ENCODE measurements at places on chromosomes 1 and 21. TPM values are rescaled to one million over a fixed set of nuclear protein-coding genes. Genes with fewer than 3 reads are reported as not detected.

- no peak for DNase-seq
These were observed 100.4 kb downstream of the BRINP3 start for GRCh38 chr1:190377294-190377693.

DNA sequence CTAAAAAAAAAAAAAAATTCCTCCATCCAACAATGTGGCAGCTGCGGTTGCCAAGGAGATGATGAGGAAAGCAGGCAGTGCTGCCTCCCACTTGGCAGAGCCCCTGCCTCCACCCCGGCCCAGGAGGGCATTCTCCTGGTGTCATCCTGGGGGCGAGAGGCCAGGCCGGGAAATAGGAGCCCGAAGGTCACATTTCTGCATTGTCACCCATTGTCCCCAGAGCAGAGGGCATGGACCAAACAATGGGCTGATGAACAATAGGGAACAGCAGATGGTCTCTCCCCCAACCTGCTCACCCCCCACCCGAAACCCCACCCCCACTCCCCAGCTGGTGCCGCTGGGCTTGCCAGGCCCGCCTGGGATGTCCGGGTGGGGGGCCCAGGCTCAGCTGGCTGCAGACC, 37.3 kb downstream of the CAMK2N1 start:
- no peak for DNase-seq

The PPIAL4G gene
- not detected for total RNA-seq

GRCh38 chr1:36093226-36093625, 4.5 kb downstream of the ADPRS start:
- DNase-seq, result no peak

The CYP4A11 gene
- not detected for total RNA-seq

DNA sequence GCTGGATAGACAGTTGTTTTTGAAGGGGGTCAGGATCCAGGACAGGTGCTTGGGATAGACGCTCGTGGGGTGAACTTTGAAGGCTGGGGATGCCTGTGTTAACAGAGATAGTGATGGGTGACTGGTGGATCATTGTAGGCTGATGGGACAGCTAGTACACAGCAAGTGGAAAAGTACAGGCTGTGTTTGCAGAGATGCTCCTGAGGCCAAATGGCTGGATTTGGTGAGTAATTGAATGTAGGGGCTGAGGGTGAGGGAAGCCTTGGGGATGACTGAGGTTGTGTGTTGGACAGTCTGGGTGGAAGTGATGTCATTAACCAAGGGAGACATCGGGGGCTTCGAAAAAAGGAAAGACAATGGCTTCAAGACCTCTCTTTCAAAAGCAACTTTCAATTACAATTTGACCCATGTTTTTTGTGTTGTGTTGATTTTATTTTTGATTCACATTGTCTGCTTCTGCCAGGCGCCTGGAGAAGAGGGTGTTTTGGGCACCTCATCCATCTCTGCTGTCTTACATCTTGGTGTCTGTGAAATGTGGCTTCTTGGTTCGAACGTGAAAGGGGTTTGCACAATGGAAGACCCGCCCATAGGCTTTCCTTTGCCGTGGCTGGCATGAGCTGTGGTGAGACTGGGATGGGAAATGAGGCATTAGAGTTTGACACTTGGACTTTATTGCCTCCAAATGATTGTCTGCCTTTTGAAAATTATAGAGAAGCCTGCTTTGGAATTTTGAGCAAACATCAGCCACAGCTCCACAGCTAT, 147.5 kb downstream of the FOXD2 start:
- no peak for DNase-seq

The SMCP gene
- total RNA-seq, result not detected

The EDARADD gene
- not detected for total RNA-seq

DNA sequence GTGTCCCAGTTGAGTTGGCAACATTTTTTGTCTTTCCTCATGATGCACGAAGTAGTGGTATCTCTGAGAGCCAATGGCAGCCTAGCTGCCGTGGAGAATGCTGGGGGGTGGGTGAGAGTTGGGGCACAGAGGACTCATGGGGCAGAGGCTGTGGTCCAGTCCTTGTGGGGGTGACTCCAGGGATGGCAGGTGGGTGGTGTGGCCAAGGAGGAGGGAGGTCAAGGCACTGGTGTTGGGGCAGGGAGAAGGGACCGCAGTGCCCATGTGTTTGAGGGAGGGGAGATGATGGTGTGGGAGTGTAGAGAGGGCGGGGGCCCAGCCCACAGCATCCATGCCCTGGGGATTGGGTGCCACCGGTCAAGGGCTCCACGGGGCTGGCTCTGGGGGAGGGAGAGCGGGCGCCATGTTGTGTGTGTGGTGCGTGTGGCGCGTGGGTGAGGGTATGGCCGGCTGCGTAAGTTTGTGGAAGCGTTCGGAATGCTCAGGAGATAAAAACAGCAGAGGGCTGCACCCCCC, 63.5 kb downstream of the PRKCZ start:
- no peak for DNase-seq

- no peak for DNase-seq
These were observed 103.9 kb upstream of the SLC2A1 start for GRCh38 chr1:43062527-43063095.

The KCND3 gene
- not detected for total RNA-seq

- peak; percentile 35 for DNase-seq
These were observed 3.4 kb upstream of the LACTBL1 start for GRCh38 chr1:22976127-22976460.

The SPRR2A gene
- total RNA-seq, result not detected

- DNase-seq, result peak; percentile 61
These were observed 11.8 kb upstream of the SRM start for GRCh38 chr1:11071463-11072215.

The EPS8L3 gene
- total RNA-seq, result not detected

- no peak for DNase-seq
These were observed 35.6 kb downstream of the GPA33 start for GRCh38 chr1:167054531-167054930.

- DNase-seq, result no peak
These were observed 299 bp upstream of the PROX1 start for GRCh38 chr1:213987422-213987926.

- no peak for DNase-seq
These were observed 25.9 kb downstream of the PCNX2 start for GRCh38 chr1:233269656-233270055.

The DMRTB1 gene
- not detected for total RNA-seq

GRCh38 chr1:20187103-20187812, 940 bp upstream of the PLA2G2C start:
- no peak for DNase-seq

- no peak for DNase-seq
These were observed 14.1 kb upstream of the ZNF436 start for GRCh38 chr1:23383577-23384311.

DNA sequence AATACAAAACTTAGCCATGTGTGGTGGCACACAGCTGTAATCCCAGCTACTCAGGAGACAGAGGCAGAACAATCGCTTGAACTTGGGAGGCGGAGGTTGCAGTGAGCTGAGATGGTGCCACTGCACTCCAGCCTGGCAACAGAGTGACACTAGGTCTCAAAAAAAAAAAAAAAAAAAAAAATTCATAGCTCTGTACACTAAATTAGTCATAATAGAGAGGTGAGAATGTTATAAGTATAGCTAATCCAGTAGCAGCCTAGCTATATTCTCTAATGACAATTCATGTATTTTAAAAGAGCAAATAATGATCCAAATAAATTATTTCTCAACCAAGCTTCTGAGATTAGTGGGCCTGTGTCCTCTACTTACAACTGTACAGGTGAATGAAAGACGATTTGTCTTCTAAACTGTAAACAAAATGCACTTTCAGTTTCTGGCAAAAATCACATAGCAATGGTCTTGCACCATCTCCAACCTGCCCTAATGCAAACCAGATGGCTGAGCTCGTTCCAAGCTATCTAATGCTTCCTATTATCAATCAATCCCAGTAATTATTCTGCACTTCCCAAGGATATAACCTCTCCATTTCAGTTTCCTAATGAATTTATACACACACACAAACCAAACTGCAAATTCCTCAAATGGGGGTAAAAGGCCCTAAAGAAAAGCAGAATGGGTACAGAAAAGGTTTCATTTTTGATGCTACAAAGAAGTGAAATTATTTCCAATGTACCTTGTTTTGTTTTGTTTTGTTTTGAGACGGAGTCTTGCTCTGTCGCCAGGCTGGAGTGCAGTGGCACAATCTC, 56.5 kb downstream of the GATAD2B start:
- no peak for DNase-seq

- DNase-seq, result no peak
These were observed 246.5 kb downstream of the TOMM20 start for GRCh38 chr1:234881893-234882771.

GRCh38 chr1:30185809-30186208, 537.6 kb downstream of the MATN1 start:
- DNase-seq, result no peak

Data from Karpas-422 (cell line).